ENCODE measurements at places on chromosomes 3 and 15.

GRCh38 chr15:76289582-76289981 lies 21.7 kb downstream of the ETFA start:
- DNase-seq: no peak

- DNase-seq: no peak
Measured at GRCh38 chr3:87413814-87414213, 137.4 kb upstream of the POU1F1 start.

DNA sequence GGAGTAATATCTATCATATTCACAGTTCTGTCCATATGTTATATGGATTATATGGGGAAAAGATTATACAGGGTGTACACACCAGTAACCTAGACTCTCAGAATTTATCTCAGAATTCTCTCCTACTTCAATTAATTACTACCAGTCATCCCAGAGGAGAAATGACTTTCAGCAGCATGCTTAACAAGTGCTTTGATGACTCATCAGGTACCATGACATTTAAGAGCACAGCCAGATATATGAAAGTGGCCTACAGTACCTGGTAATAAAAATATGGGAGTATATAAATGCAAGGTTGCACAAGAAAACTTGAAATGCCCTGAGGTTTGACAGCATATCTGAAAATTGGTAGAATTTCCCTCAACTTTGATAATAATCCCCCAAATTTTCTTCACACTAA lies 1273.0 kb downstream of the OTOL1 start:
- no peak for DNase-seq

DNA sequence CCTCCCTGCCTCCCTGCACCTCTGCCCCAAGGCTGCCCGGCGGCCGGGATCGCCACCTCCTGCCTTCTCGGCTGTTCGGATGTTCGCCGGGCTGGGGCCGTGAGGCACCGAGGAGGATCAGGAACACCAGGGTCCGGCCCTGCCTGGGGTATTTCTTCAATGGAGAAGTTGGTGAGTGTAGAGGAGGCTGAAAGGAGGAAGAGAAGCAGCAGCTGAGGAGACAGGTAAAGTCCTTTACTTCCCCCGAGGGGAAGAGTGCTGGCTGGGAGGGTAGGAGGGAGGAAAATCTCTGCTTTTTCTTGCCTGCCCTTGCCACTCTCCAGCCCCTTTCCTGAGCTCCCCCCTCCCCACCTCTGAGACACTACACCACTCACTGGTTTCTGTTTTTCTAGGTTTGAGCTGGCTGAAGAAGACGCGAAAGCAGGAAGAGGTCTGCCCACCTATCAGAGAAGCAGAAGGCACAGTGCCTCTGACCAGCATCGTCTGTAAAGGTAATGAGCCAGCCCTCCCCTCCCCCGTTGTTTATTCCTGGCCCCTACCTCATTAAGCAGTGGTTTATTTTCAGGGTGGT lies 519 bp downstream of the ASB7 start:
- peak; percentile 83 for DNase-seq

GRCh38 chr3:133799794-133800585 lies 5.6 kb upstream of the SRPRB start:
- DNase-seq: no peak

DNA sequence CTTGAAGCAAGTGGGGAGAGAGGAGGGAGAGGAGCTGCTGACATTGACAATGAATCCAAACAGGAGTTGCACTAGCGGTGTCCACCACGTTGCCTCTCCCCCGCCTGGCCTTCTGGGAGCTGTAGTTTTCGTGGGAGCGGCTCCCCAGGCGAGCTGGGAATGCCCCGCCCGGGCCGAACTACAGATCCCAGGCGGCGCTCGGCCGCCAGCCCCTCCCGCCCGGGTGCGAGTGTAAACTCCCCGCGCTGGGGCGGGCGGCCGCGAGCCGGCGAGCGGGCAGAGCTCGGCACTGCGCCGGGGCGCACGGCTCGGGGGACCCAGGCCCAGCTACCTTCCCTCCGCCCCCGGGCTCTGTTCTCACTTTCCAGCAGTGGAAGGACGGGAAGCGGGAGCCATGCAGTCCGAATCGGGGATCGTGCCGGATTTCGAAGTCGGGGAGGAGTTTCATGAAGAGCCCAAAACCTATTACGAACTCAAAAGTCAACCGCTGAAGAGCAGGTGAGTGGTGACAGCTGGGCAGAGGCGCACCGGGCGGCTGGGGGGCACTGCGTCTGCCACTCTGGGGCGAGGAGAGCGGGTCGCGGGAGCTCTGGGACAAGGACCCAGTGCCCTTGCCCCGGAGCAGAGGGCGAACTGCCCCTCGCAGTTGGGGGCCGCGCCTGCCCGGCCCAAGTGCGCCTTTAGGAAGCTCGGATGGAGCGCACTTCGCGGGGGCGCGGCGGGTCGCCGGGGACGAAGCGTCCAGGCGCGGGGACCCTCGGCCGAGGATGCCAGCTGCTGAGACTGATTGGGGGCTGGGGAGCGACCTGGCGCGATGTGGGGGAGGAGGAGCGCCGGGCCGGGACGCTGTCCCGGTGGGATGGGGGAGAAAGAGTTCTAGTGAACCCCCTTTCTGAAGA lies at the start of gene MITF:
Gene MITF (plus strand): TSS at position 261 of the 899 bp plus-strand sequence. CDS start 134 bp downstream, at position 395.
- DNase-seq: peak; percentile 81

DNA sequence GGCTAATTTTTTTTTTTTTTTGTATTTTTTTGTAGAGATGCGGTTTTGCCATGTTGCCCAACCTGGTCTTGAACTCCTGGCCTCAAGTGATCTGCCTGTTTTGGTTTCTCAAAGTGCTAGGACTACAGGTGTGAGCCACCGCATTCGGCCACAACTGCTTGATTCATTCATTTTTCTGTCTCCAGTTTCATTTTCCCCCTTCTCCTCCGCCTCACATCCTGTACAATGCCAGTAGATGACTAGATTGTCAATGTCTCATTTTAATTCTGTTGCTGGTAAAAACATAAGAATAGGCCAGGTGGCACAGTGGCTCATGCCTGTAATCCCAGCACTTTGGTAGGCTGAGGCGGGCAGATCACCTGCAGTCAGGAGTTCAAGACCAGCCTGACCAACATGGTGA lies 12.0 kb upstream of the ZNF592 start:
- peak; percentile 95 for DNase-seq

DNA sequence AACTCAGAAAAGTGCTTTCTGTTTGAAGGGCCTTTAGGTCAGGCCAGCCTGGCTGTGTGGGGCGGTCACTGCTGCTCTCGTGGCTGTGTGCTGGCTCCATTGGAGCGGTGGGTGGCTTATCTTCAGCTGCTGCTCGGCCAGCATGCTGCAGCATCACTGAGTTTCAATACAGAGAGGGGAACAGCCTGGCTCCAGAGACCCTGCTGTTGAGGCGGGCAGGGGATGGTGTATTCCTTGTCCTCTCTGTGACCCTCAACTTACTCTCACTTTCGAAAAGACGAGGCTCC lies 248.5 kb upstream of the ONECUT1 start:
- no peak for DNase-seq

- DNase-seq: no peak
Measured at GRCh38 chr15:73741321-73741836, 11.8 kb downstream of the INSYN1 start.

- DNase-seq: peak; percentile 6
Measured at GRCh38 chr15:79475306-79475705, 43.2 kb downstream of the MINAR1 start.

GRCh38 chr3:156353563-156353962 lies 201.4 kb downstream of the SSR3 start:
- DNase-seq: no peak

GRCh38 chr3:65785065-65785645 lies 253.6 kb downstream of the MAGI1 start:
- peak; percentile 17 for DNase-seq

DNA sequence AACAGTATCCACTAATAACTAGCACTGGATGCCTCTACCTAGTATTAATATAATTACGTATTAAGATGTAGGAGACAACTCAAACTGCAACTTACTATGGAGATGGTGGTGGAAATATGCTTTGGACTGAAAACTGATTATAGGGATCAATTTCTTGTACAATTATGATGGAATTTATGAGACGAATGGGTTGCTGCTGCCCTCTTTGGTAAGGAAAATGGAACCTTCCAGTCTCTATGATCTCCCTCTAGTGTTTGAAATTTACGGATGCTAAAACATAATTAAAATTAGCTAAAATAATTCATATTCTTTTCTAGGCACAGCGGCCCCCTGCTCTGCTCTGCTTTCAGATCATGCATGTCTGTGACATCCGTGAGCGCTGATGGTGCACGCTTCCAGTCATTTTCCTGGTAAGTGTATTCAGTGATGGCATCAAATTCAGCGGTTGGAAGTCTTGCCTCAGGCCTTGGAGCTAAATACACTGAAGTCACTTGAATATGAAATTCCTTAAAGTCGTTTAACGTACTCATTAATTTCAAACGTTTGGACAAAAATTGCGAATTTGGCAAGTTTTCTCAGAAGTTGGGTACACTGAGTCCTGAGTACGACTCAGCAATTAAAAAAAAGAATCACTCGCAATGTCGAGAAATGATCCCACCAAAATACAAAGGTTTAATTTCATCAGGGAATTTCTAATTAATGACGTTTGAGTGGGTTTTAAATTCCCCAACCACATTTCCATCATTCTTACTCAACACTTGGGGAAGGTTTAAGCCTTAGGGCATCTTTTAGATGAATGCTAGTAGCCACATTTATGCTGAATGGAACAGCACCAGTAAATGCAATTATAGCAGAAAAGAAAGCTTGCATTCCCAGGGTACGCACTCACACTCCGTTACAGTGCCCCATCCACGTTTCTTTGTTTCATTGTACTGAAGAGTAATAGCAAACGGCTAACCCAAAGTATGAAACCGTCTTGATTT lies 132.6 kb downstream of the NR2F2 start:
- no peak for DNase-seq

DNA sequence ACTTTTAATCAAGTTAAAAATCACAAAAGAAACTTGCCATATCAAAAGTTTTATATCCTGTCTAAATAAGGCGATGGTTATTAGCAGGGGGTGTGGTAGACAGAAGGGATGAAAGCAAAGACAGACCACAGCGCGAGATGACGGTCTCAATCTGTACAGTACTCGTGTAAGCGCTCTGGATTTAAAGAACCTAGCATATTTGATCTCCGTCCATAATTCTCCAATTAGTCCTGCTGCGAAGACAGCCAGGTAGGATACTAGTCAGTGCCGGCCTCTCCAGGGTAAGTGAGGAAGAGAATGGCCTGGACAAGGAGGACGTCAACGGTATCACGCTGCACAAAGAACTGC lies 701 bp downstream of the SGO1 start:
- peak; percentile 27 for DNase-seq

GRCh38 chr15:85693277-85693676 lies 101.4 kb downstream of the KLHL25 start:
- DNase-seq: no peak

DNA sequence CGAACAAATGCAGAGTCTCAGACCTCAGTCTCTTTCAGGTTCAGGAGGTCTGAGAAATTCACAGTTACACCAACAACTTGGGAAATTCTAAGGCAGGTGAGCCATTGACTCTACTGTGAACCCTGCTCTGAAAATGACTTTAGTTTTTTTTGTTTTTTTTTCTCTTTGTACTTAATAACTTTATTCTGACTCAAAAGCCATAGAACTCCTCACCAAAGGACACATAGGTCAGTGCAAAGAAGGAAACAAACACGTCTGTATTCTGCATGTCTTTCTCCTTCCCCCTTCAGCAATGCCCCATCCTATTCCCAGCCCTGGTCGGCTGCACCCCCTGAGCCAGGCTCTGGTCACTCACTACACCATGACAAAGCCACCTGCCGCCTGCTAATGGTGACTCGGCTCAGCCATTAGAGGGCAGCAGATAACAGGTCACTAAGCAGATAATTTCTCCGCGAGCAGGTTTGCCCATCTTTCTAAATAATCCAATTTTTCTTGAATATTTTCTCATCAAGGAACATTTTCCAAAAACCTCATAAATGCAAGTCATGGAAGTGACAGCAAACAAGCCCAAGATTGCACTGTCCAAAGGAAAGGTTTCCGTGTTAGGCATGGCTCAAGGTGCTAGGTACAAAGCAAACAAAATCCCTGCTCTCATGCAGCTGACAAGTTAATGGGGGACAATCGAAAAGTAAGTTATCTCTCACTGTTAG lies 37.7 kb downstream of the TM4SF4 start:
- peak; percentile 55 for DNase-seq

- peak; percentile 27 for DNase-seq
Measured at GRCh38 chr15:76382987-76383728, 46.6 kb downstream of the ISL2 start.

GRCh38 chr3:134007819-134008218 lies 21.9 kb downstream of the SLCO2A1 start:
- no peak for DNase-seq

DNA sequence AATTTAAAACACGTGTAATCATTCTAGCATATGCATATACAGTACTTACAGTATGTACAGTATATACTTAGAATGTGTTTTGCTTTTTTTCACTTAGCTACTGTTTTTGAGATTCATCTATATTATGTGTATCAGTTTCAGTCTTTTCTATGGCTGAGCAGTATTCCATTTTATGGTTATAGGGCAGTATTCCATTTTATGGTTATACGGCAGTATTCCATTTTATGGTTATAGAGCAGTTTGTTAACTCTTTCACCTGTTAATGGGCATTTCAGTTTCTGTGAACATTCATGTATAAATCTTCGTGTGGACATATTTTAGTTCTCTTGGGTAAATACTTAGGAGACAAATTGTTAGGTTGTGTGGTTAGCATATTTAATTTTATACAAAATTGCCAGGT lies 40.9 kb downstream of the PDCD6IP start:
- no peak for DNase-seq

GRCh38 chr3:10205451-10206165 lies 40.9 kb downstream of the IRAK2 start:
- DNase-seq: no peak

DNA sequence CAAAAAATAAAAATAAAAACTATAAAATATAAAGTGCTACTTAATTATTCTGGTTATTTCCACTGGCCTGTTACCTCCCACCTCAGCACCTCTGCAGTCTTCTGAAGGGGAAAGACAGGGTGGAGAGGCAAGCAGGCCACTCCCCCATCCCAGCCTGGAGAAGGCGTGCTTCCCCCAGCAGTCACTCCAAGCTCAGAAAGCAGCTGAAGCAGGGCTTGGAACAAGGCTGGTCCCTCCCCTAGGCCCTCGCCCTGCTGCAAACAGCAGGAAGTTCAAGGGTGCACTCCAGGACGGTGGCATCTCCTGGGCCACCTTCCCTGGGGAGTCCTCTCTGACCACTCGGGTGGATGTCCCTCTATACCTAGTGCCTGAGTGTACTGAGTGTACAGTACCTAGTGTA lies 21.4 kb downstream of the CACNA2D2 start:
- DNase-seq: no peak

GRCh38 chr3:124688581-124689454 lies 41.4 kb upstream of the UMPS start:
- DNase-seq: peak; percentile 74

- DNase-seq: no peak
Measured at GRCh38 chr3:145952536-145952935, 208.4 kb downstream of the PLOD2 start.

Measured in activated CD4-positive, alpha-beta T cell treated with anti-CD3 and anti-CD28 coated beads, Interleukin-10, Interleukin-2, amounts not matched to agents 100 ng/mL and 50 ng/mL, durations not matched to agents 16 hours and 8 hours (primary cell).